ENCODE measurements at places on chromosomes 1 and 21.

- H3K4me1 ChIP-seq, result peaks cover 23% of the 10 kb centered on the region
Observed at GRCh38 chr1:35447278-35447677, 109.9 kb downstream of the KIAA0319L start.

- H3K27me3 ChIP-seq, result no peaks in the 10 kb centered on the region
- H3K4me3 ChIP-seq, result no peak overlapping the region
- no peak for DNase-seq
- no peaks in the 10 kb centered on the region for H3K4me1 ChIP-seq
Observed at GRCh38 chr1:178407655-178408054, 89.1 kb downstream of the CLEC20A start.

DNA sequence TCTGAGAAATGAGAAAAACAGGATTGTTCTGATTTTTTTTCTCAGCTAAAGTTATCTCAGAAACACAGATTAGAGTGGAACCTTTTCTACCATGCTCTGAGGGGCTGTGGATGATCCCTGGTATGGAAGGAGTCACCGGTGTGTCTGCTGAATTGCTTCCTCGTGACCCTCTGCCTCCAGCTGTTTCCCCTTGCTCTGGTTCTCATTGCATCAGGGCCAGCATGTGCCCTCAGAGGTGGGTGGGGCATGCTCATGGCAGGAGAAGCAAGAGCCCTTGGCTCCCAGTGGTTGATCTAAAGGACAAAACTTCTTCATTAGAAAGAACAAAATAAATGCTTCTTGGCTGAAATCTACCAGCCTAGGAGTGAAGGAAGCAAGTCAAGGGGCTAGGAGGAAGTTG, 183.2 kb upstream of the HMCN1 start:
- no peak for DNase-seq
- no peaks in the 10 kb centered on the region for H3K27me3 ChIP-seq
- no peak overlapping the region for H3K27ac ChIP-seq
- H3K4me1 ChIP-seq, result no peaks in the 10 kb centered on the region

- no peaks in the 10 kb centered on the region for H3K36me3 ChIP-seq
- H3K4me1 ChIP-seq, result peaks cover 7% of the 10 kb centered on the region
- no peak overlapping the region for H3K4me3 ChIP-seq
- no peaks in the 10 kb centered on the region for H3K27me3 ChIP-seq
Observed at GRCh38 chr1:6261615-6261995, 707 bp upstream of the GPR153 start.
